ENCODE measurements at places on chromosomes 6 and 20.

- DNase-seq, result no peak
Observed at GRCh38 chr6:136769759-136770158, 22.5 kb downstream of the MAP3K5 start.

DNA sequence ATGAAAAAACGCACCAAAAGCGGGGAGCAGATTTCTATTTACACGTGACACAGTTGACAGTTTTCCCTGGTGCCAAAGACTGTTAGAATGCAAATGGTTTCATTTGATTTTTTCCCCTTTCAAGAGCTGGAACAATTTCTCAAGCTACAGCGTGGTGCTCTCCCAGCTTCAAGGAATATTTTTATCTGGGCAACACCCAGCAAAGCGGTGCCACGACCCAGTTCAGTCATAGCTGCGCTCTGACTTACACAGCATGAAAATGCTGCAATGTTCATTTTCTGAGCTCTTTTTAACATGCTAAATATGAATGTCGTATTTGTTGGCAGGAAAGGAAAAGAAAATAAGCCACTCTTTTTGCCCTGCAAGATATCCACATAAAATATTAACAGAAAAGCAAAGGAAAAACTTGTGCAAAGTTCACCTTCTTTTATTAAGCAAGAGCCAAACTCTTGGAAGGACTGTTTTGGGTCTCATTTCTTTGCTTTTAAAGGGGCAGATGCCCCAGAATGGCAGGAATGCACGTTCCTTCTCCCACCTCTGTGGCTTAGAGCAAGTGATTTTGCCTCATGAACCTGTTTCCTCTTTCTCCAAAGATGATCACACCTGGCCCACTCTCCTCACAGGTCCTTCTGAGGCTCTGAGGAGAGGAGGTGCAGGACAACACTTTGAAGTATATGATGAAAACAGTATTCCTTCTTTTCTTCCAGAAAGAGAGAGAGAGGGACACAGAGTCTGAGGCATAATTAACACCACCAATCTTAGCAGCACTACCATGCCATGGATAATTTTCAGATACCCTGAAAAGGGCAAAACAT, 47.0 kb downstream of the TTI1 start:
- DNase-seq, result no peak

GRCh38 chr6:163260111-163260895, 154.2 kb upstream of the QKI start:
- DNase-seq, result no peak

GRCh38 chr6:14075095-14075503, 42.5 kb upstream of the CD83 start:
- DNase-seq, result no peak

DNA sequence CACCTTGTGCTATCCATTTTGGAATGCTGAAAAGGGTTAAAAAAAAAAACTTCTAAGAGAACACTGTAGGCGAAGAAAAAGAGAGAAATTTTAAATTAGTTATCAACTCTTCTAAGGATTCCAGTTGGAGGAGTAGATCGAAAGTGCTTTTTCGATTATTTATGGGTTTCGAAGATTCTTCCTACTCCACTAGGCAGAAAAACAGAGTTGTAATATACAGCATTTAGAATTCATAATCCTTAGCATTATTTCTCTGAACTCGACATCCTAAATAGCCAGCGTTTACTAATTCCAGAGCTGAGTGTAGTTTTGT, 817 bp upstream of the RNF217 start:
- DNase-seq, result no peak

DNA sequence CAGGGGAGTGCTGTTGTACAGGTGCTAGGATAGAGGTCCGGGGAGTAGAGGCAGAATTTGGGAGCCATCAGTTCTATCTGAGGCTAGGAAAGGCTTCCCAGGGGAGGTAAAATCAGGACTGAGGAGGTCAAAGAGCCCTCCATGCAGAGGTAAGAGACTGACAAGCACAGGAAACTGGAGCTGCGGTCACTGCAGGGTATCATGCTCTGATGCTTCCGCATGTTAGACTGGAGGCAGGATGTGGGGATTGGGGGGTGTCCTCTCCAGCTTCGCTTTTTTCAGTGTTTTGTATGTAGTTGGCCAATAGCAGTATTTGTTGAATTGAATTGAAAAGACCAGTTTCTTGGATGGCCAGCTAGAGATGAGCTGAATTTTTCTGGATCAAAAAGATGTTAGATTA, 87.8 kb downstream of the SLC22A3 start:
- DNase-seq, result no peak

DNA sequence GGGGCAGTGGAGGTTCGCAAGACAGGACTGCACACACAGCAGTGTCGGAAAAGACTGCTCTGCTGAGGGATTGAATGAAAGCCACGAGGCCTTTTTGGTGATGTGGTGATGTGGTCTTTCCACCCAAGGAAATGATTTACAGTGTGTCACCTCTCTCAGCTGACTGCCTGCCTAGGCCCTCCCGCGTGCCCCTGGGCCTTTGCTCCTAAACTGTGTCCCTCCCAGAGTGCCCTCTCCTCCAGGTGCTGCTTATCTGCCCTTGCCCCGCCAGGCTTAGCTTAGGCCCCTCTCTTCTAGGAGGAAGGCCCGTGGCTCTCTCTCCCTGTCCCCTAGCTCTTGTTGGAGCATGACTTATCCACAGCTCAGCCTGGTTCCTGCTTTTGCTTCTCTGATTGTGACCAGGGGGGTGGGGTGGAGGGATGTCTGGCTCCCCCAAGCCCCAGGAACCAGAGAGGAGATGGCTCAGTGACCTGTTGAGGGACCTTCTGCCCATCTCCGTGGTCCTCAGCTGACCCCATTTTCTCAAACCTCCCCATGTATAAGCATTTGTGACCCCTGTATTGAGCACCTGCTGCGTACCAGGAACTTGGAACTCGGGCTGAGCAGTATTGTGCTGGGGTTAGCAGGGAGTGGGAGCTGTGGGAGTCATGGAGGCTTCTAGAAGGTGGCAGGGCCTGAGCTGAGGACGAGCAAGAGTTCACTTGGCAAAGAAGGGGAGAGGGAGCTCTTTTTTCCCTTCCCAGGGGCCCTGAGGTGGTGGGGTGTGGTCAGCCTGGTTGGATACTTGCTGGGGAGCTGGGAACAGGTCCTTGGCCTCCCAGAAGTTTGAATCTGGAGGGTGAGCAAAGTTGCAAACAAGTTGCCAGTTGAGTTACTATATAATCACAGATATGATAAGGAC, 2.2 kb downstream of the SRC start:
- no peak for DNase-seq

DNA sequence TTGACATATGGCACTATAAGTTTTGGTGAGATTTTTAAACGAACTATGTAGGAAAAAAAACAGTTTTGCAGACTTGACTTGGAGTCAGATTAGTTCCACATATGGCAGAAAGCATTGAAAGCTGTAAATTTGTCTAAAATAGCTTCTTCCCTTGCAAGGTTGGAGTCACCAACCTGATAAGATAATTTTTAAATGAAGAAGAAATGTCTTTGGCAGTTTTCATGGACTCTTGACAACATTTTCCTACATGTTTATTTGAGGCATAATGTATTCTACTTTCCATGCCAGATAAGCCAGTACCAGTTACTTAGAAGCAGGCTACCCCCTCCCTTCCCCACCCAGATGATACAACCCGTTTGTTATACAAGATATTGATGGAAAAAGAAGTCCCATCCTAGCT, 5.2 kb downstream of the KLHL32 start:
- DNase-seq, result no peak

DNA sequence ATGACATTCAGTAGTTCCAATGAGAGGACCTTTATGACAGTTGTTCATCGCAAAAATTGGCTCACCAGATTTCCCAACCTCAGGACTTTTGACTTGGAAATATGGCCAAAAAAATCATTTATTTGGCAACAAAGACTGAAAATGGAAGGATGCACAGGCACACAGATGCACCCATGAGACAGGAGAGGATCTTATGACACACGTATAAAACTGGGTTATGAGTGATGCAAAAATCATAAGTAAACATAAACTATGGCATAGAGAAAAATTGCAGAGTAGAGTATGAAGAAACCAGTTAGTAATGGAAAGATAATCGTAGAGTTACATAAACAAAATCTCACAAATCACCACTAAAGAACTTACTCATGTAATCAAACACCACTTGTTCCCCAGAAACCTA, 546.9 kb downstream of the ADGRB3 start:
- DNase-seq, result no peak

DNA sequence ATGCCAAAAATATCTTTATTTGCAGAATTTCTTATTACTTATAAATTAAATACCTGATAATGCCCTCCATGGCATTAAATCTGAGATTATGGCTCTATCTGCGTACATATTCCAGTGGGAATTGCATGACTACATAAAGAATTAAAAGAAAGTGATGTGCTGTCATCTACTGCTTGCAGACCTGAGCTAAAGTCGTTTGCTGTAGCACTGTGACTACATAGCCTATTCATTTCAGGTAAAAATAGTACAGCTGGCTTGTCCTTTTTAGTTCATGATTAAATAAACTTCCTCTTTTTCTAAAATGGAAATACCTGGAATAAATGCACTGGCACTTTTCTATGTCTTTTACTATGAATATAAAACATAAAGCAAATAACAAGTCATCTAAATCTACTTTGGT, 78.1 kb downstream of the CGA start:
- DNase-seq, result no peak

GRCh38 chr6:34914358-34914757, 25.3 kb downstream of the ANKS1A start:
- DNase-seq, result no peak

DNA sequence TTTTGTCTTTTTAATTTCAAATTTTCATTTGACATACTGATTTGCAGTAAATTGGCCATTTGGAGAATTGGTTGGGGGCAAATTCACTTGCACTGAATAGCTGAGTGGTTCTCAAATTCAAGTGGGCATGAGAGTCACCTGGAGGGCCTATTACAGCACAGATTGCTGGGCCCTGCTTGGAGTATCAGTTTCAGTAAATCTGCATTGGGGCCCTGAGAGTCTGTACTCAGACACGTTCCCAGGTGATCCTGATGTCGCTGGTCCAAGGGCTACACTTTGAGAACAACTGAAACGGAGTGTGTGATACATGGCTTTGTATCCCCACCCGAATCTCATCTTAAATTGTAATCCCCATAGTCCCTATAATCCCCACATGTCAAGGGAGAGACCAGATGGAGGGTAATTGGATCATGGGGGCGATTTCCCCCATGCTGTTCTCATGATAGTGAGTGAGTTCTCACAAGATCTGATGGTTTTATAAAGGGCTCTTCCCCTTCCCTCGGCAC, 115.9 kb downstream of the KLHL32 start:
- DNase-seq, result no peak

- DNase-seq, result no peak
Observed at GRCh38 chr20:58480551-58481336, 34.5 kb downstream of the APCDD1L start.

DNA sequence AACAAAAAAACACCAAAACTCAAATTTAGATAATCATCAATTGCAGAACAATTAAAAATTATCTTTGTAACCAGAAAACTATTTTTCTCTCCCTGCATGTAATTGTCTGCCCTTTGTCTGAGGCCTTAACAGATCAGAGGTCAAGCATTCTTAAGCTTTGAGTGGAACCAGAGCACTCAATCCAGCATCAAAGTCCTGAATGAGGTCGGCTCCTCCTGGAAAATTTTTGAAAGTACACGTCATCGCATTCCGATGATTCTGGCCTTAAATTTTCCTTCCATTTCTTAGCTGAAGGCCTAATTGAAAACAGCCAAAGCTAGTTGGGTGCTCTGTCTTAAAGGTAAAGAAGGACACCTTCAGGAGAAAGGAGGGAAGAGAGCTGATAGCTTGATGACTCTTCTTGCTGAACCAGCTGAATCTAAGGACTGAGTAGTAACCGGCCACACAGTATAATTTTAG, 510.2 kb upstream of the SULF2 start:
- no peak for DNase-seq

DNA sequence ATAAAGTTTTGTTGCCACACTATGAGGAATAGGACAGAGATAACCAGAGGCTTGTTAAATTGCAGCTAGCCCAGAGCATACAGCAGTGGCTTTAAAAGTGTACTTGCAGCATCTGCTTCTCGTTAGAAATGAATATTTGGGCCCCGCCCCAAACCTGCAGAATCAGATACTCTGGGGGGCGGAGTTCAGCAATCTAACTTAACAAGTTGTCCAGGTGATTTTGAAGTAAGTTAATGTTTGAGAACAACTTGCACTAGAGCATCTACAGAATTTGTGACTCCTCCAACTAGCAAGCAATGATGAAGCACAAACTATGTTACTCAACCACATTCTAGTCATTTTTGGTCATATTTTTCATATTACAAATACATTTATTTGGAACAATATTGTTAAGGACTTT, 10.6 kb upstream of the SUPT3H start:
- DNase-seq, result no peak

- DNase-seq, result no peak
Observed at GRCh38 chr6:123333000-123333756, 303.6 kb downstream of the TRDN start.

GRCh38 chr20:60104993-60105803, 147.0 kb downstream of the CDH26 start:
- DNase-seq, result no peak

DNA sequence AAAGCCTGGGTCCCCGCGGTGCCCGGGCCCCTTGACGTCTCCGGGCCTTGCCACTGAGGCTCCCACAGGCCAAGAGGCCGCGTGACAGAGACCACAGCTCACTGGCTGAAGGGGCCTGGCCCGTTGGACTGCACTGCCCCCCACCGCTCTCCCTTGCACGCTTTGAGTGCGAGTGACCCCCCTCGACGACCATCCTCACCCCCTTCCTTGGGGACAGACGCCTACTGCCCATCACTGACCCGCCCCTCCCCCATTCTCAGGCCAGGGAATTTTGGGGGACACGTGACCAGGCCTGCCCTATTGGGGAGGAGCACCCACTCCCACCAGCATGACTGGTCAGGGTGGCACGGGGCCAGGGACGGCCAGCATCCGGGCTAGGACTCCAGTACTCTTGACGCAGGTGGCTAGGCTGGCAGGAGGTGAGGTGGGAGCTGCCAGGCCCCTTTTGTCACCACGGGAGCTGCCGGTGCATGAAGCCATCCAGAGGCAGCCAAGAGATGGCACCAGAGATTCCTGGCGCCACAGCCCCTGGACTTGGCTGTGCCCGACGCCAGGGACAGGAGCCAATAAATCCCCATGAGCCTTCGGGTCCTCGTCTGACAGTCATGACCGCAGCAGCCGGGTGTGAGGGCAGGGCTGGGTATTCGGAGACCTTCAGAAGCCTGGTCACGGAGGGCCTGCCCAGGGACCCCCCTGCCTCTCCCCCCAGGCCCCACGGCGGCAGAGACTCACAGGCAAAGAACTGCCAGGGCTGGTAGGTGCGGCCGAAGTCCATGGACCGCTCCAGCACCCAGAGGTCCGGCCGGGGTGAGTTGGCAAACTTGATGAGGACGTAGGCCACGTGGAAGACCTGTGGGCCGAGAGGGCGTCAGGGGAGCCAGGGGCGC, 14.5 kb downstream of the LAMA5 start:
- DNase-seq, result no peak

GRCh38 chr20:55099251-55099650, 623.9 kb downstream of the DOK5 start:
- DNase-seq, result no peak

All from GM18507 (cell line).